ENCODE measurements at places on chromosomes 4 and X. TPM values are rescaled to one million over a fixed set of nuclear protein-coding genes. Genes with fewer than 3 reads are reported as not detected.

Gene SCML2
- 7.3 TPM for total RNA-seq

Gene XAGE1A
- not detected for total RNA-seq

Gene RASGEF1B
- not detected for total RNA-seq

Gene DIPK2B
- not detected for total RNA-seq

Gene TRPC3
- total RNA-seq, result 0.04 TPM
